HFF-Myc (cell line): ENCODE measurements at places on chromosomes 7 and 10.

DNA sequence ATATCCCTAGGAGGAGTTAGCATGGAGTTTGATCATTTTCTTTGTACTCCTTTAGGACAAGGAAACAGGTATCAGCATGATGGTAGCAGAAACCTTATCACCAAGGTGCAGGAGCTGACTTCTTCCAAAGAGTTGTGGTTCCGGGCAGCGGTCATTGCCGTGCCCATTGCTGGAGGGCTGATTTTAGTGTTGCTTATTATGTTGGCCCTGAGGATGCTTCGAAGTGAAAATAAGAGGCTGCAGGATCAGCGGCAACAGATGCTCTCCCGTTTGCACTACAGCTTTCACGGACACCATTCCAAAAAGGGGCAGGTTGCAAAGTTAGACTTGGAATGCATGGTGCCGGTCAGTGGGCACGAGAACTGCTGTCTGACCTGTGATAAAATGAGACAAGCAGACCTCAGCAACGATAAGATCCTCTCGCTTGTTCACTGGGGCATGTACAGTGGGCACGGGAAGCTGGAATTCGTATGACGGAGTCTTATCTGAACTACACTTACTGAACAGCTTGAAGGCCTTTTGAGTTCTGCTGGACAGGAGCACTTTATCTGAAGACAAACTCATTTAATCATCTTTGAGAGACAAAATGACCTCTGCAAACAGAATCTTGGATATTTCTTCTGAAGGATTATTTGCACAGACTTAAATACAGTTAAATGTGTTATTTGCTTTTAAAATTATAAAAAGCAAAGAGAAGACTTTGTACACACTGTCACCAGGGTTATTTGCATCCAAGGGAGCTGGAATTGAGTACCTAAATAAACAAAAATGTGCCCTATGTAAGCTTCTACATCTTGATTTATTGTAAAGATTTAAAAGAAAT is 4.8 kb downstream of the BAMBI start:
- DNase-seq = no peak

GRCh38 chr10:132021504-132022143 is 39.9 kb upstream of the BNIP3 start:
- DNase-seq = no peak

DNA sequence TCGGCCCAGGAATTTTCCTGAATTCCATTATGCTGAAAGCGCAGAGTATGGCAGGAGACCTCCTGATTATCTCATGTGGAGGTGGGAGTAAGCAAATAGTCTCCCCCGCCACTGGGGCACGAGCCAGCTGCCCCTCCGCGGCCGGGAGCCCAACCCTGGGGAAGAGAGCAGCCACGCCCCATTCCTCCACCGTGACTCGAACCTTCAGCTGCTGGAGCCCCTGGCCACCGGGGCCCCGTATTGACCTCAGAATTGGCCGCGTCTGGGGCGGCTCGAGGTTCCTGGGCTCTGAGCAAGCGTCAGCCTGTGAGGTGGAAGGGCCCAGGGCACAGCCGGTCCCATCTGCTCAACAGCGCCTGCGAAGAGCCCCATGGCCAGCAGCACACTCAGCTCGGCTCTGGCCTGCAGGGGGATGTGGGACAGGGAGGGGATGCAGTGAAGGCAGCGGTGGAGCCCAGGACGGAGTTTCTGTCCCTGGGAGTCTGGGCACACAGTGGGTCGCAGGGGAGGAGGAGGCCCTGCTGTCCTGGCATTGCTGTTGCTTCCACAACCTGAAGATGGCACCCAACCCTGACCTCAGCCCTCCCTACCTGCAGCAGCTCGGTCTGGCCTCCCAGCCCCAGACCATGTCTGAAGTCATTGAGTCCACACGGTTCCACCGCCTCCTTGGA is 97.8 kb downstream of the CHST15 start:
- no peak for DNase-seq

DNA sequence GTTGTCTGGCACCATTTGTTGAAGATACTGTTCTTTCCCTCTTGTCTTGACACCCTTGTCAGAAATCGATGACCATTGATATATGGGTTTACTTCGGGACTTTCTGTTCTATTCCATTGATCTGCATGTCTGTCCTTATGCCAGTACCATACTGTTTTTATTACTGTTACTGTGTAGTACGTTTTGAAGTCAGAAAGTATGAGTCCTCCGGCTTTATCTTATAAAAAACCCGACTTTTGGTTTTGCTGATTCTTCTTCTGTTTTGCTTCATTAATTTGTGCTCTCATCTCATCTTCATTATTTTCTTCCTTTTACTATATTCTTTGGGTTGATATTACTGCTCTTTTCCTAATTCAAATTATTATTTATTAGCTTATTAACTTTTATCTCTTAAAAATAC is 52.4 kb downstream of the MAPK8 start:
- no peak for DNase-seq

DNA sequence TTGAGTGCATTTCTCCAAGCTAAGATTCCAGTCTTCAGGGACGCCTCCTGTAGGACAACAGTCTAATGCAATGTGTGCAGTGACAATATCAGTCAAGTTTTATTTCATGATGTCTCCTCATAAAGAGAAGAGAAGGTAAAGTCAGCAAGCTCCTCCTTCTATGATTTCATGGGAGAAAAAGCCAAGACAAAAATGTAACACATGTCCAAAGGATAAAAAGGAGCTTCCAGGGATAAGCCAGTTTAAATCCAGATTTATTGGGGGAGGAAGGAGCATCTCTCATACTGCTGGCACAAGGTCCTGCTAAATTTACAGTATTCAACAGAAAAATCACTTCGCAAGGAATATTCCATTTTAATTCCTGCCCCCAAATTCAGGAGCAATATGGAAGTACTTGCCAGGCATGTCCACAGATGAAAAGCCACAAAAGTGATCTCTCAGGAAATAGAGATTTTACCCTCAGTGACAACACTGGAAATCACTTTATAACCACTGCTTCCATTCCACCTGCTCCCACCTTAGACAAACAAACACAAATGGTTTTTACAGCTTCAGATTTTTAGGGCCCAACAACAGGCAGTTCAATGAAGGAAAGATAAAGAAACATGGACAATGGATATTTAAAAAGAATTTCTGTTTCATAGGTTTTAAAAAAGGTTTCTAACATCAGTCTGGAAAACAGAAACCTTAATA is 677.5 kb upstream of the C7orf33 start:
- DNase-seq = no peak

DNA sequence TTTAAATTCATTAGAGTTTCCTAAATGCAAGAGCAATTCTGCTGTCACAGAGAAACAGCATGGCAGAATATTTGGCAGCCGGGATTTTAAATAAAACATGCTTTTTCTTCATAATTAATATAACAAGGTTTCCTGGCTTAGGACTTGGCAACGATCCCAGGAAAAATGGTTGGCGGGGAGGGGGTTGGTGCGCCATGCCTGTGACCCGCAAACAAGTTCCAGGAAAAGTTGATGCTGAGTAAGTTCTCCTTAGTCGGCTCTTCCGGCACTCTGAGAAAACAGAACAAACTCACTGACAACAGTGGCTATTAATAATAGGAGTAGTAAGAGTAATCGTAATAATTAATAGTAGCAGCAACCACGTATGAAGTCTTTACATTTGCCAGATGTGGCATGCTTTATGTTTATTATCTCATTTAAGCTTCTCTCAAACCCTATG is 4.6 kb downstream of the HABP2 start:
- no peak for DNase-seq

DNA sequence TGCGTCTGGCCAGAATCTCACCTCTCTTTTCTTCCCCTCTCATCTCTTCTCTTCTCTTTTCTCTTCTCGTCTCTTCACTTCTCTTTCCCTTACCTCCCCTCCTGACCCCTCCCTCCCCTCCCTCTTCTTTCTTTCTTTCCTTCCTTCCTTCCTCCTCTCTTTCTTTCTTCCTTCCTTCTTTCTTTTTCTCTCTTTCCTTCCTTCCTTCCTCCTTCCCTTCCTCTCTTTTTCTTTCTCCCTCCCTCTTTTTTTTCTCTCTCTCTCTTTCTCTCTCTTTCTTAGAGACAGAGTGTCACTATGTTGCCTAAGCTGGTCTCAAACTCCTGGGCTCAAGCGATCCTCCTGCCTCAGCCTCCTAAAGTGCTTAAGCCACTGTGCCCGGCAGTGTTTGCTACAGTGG is 4.6 kb upstream of the GTF2IRD1 start:
- no peak for DNase-seq

GRCh38 chr7:30594048-30594539 is 584 bp upstream of the GARS1 start:
- no peak for DNase-seq

- no peak for DNase-seq
Measured at GRCh38 chr10:122162671-122163173, 108.4 kb upstream of the BTBD16 start.

GRCh38 chr10:5645944-5646617 is 20.3 kb downstream of the ASB13 start:
- no peak for DNase-seq

DNA sequence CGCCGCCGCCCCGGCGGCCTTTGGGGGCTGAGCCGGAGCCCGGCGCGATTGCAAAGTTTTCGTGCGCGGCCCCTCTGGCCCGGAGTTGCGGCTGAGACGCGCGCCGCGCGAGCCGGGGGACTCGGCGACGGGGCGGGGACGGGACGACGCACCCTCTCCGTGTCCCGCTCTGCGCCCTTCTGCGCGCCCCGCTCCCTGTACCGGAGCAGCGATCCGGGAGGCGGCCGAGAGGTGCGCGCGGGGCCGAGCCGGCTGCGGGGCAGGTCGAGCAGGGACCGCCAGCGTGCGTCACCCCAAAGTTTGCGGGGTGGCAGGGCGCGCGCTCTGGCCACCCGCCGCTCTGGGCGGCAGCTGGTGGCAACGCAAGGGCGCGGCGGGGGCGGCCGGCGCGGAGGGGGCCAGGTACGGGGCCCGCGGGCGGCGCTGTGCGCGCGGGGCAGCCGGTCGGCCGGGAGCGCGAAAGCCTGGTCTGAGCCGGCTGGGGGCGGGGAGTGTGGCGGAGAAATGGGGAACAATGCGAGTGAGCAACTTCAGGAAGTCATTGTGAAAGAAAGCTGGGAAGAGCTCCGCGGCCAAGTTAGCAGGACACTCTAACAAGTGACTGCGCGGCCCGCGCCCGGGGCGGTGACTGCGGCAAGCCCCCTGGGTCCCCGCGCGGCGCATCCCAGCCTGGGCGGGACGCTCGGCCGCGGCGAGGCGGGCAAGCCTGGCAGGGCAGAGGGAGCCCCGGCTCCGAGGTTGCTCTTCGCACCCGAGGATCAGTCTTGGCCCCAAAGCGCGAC is at the start of gene IKZF1:
Gene IKZF1, plus strand, starts transcription at position 588 of the 782 bp plus-strand sequence. CDS start 14,346 bp downstream, outside the sequence.
- no peak for DNase-seq

DNA sequence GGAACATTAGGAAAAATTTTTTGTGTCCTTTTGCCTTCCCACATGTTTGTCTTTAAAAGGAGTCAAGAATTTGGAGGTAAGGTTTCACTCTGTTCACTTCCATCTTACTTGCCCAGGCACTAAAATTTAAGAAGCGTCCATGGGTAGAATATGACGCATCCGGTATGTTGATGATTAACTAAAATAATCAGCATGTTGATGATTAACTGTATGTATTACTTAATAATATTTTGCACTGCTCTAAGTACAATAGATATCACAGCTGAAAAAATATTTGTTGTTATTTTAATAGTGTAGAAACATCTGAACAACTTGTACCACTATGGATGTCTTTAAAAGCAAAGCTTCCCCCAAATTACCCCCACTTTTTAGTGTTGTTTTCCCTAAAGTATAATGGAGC is 11.5 kb downstream of the ANKRD22 start:
- DNase-seq = no peak
